ENCODE measurements at places on chromosomes 5 and 9.

DNA sequence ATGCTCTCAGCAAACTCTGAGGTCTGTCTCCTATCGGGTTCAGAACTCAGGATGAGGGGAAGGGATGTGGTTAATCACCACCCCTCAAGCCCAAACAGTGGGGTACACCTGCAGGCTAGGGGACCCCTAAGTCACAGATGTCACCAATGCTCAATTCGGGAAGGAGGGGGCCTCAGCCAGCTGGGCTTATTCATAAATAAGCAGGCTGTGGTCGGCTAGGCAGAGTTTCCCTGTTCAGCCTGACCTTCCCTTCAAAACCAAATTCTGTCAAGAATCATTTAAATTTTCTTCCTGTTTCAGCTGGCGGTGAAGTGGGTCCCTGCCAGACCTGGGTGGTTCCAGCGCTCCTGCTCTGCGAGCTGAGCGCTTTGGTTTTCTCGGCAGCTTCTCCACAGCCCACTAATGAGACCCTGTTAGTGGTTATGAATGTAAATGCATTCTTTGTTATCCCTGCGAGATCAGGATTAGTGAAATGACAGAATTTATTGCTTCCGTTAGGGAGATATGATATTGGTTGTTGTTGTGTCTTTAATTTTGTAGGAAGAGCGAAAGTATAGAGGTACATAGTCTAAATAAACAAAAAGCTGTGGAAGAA is 68.3 kb downstream of the AK8 start:
- no peak for DNase-seq

GRCh38 chr5:17014686-17015085 is 78.6 kb upstream of the MYO10 start:
- DNase-seq = no peak

DNA sequence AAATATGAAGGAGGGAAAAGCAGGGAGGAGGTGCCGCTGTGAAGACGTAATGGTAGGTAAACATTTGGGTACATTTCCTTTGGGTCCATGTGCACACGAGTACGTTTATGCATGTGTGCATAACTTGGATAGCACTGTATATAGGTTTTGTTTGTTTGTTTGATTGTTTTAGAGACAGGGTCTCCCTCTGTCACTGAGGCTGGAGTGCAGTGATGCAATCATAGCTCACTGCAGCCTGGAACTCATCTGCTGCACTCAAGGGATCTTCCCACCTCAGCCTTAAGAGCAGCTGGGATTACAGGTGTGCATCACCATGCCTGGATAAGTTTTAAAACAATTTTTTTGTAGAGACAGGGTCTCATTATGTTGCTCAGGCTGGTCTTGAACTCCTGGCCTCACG is 94.0 kb downstream of the THBS4 start:
- DNase-seq = no peak

GRCh38 chr9:21803649-21804048 is 1.2 kb downstream of the MTAP start:
- DNase-seq = no peak

DNA sequence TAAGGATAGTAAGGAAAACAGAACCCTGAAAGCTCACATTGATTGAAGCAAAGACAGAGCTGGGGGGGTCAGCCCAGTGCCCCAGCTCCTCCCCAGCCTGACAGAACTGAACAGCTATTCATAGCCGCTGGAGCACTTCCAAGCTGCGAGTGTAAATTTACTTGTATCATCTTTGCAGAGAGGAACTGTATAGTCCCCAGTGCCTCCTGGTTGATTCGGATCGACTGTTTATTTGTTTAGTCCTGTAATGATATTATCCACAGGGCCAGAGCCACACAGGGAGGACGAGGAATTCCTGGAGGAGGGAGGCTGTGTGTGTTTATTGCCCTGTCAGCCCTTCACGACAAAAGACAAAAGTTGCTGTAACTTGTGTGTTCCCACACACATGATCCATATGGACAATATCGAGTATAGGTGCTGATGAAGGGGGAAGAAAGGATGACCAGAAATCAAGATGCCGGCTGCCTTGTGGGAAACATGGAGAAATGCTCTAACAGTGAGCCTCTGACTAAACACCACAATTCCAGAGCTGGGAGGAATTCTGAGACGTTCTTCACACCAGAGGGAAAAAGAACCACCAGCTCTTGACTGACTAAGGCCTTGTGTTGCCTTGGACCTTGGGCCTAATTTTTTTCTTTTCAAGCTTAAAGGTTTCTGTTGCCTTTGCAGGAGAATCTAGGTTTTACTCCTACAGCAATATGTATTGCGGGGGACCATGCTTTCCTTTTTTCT is 31.1 kb downstream of the FOXD1 start:
- no peak for DNase-seq

All from activated naive CD4-positive, alpha-beta T cell treated with anti-CD3 and anti-CD28 coated beads, Interleukin-2, amount 10 ng/mL, durations not matched to agents 7 days and 5 days (primary cell).